ENCODE measurements at places on chromosomes 4 and X.
A peak's percentile ranks its signal among the peaks of the same experiment; 100 is the strongest.

GRCh38 chrX:29902004-29902403, 313.4 kb upstream of the MAGEB2 start:
- no peak for DNase-seq

GRCh38 chrX:103220511-103221323, 5.8 kb downstream of the BEX4 start:
- no peak for DNase-seq

DNA sequence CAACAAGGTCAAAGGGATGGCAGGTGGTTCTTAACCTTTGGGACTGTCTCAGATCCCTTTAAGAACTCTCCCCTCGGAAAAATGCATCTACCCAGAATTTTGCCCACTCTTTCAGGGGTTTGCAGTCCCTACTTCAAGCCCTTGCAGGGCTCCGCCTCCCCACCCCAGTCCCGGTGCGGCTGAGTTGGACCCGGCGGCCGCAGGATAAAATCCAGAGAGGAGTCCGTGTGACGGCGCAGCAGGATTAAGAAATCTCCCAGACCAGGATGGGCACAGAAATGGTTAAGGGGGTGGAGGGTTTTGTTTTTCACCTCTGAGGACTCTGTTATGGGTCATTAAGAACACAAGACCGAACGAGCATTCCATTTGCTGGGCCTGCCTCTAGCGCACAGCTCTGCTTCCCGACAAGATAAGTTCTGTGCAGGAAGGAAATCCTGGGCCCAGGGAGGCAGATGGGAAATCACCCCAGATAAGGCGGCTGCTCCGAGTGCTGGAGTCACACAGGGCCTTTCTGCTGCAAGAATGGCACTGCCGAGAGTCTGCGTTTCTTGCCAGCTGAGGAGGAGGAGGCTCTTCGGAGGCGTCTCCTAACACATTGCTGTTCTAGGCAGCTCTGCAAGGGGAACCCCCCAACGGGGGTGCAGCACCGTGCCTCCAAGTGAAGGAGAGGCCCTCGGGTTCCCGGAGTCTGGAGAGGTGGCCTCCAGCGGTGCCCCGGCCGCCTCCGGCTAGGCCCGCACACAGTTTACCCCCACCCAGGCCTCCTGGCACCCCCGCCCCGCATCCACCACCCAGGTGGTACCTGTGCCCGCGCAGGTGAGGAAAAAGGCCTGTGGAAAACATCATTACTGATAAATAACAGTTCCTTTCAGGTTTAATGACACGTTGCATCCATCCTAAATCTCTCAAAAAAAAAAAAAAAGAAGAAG, 277.6 kb downstream of the BCOR start:
- DNase-seq: no peak

- no peak for DNase-seq
These were observed 281.7 kb downstream of the PPP1R2C start for GRCh38 chrX:42496239-42496638.

DNA sequence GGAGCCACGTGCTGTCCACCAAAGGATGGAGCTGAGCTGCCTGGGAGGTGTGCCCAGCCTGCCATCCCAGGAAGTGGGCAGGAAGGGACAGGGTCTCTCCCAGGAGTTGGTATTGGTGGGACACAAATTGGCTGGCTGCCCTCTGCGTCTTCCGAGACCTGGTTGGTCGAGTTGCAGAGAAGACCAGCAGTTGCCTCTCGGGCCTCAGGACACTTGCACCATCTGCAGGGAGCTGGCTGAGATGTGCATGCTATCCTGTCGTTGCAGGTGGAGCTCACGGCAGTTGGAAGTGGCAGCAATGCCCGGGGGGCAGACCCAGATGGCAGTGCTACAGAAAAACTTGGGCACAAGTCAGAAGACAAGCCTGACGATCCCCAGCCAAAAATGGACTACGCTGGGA, 30.2 kb downstream of the BCORL1 start:
- DNase-seq: no peak

DNA sequence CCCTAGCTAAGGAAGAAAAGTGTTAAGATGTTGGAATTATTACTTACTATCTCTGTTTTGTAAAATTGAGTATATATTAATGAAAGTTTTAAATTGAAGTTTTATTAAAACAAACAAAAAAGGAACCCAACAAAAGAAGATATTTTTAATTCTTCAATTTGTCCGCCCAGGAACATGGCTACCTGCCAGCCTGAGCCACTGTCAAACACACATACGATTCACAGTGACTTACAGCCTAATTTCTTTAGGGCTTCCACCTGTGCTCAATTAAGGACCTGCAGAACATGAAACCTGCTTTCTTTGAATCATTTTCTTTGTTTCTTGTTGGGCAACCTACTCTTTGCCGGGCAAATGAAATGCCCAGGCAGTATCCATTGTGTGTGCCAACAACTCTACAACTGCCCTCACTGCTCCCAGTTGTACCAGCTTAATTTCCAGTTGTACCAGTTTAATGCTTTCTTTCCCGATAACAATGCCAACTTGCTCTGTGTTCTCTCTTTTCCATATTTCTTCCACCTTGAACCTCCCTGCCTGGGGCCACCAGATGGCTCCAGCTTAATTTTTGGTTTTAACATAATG, 181.7 kb downstream of the GBA3 start:
- no peak for DNase-seq

DNA sequence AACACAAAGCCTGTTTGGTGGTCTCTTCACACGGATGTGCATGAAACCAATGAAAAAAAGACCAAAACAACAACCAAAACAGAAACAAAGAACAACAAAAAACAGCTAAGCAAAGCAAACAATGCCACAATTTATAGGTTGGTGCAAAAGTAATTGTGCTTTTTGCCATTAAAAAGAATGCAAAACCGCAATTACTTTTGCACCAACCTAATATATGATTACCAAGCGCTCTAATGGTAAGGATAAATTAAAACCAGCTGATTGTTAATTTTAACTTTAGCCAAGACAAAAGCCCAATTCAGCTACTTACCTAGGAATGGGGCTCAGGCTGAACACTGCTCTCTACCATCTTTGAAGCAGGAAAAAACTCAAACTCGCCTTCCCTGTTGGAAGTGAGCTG, 29.4 kb upstream of the TMSB4X start:
- DNase-seq: no peak

- no peak for DNase-seq
These were observed at the start of gene ABCG2 for GRCh38 chr4:88158489-88159228. Gene ABCG2 (minus strand): TSS chr4:88158639. CDS start chr4:88139995, 18,644 bp downstream.

DNA sequence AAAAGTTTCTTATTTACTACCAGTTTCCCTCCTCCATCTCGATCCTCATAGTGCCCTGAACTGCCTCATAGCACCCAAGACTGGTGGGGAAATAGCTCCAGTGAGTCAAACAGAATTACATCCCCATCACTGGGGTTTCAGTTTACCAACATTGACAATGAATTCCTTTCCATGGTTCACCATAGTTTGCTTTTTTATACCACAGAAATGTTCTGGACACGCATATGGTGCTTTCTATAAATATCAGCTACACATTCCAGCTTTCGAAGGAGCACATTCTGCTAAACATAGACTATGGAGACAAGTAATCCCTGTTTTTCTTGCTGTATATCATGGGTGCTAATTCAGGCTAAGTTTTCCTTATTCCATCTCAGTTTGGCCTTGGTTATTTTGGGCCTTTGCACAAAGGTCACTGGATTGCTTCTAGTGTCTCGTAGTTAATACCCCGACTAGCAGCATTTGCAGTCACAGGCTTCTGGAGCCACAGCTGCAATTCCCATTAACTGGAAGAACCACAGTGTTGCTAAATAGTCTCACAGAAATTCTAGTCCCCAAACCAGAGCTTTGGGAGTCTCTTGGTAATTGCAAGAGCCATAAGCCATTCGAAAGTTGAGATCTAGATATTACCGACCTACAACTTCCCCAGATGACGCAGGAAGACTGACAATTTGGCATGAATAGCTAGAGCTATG, 53.4 kb upstream of the TRPC3 start:
- DNase-seq: no peak

DNA sequence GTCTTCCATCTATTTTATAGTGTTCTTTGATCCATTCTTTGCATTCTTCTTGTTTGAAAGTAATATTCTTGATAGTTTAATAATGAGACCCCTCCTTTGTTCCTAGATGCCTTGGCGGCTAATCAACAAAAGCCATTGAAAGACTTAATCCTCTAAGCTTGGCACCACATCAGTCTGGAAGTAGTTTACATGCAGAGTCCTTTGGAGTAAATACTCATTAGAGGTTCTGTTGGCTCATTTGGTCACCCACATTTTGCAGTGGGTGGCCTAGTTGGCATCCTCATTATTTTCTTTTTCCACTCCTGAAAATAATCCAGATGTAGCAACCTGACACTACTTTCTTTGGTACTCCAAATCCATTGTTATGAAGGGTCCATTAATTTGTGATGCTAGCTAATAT, 64.5 kb downstream of the DKK2 start:
- DNase-seq: no peak

GRCh38 chrX:13652850-13653693, at the start of gene TCEANC:
Gene TCEANC (plus strand): TSS chrX:13653141. CDS start chrX:13662509, 9,368 bp downstream.
- peak; percentile 96 for DNase-seq

DNA sequence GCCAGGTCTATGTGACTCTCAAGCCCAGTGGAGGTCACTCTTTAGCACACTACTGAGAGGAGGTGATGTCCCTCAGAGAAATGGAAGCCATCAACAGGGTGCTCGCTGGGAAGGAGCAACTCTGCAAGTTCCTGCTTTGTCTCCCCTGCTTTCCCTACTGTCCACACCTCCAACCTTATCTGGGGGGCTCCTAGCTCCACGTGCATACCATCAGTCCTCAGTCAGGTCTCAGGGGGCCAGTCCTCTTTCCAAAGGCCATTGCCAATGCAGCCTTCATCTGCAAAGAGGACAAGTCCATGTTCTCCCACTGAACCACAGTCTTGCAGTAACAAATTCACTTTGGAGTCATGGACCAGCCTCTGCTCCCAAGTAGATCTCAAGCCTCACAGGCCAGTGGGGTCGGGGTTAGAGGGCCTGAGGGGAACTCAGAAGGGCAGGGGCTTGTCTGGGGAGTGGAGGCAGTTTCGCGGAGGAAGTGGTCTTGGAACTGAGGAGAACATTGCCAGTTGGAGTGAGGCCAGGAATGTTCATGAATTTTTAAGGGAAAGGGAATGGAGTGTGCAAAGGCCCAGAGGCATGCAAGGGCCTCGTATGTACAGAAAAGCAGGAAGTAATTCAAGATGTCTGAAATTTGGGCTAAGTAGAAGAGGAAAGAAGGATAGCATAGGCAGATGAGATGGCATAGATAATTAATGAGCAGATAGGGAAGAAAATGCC, 8.9 kb downstream of the RTL5 start:
- DNase-seq: no peak

DNA sequence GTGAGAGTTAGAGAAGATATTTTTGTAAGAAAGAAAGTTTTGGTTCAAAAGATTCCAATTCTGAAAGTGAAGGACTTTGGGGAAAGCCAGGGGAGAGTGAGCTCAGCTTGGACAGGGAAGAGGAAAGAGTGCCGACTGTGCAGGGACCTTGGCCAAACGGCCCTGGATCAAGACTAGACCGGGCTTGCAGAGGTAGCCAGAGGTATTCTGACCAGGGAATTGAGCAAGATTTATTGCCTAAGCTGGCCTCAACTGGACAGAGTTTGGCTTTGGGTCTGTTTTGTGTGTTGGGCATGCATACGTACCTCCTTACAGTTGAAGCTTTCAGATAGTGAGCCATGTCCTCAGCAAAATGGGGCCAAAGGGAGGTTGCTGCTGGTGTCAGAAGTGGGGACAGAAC, 11.6 kb downstream of the PLAC1 start:
- DNase-seq: no peak

DNA sequence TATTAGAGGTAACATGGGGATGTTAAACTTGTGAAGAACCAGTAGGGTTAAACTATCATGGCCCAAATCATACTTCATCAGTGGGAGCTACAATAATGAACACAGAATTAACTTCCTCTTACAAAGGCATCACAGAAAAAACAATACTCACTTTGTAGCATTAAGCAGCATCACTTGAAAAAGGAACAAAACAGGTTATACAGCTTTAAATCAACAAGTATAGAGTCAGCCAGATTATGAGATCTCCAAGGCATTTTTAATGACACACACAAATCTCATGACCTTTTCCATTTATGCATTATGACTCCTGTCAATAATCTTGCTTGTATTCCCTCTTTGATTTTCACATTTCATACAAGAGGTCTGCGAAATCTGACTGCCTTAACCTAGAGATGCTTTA, 18.3 kb downstream of the FBXL5 start:
- no peak for DNase-seq

- DNase-seq: no peak
These were observed 27.7 kb downstream of the PDGFRA start for GRCh38 chr4:54256491-54257486.

DNA sequence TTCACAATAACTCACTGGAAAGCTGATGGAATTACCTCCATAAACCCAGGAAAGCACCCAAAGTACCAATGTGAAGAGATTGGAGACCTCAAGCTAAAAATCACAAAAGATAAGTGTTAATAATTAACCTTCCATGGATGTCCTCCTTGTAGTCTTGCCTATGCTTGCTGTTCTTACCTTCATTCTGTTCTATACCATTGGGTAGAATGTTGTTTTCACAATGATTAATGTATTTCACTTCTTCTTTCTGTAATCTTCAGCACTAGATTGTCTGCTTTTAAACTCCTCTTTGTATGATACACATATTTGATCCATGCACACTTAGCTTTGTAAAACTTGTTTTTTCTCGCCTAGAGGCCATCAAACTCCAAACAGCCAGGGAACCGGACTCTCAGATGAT, 570.3 kb downstream of the RAPGEF2 start:
- DNase-seq: no peak

GRCh38 chrX:44447214-44447613, 95.4 kb downstream of the FUNDC1 start:
- no peak for DNase-seq

DNA sequence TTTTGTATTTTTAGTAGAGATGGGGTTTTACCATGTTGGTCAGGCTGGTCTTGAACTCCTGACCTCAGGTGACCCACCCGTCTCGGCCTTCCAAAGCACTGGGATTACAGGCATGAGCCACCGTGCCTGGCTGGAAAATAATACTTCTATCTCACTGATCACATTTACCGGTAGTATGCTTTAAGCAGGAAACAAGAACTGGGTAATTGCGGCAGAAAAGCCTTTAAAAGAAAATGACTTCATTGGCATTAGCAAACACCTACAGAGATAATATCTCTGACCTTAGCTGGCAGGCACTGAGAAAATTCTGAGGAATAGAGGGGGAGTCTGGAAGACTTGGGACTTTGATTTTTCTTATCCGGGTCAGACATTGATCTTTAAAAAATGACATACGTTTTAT, 78.5 kb downstream of the SHROOM3 start:
- no peak for DNase-seq

DNA sequence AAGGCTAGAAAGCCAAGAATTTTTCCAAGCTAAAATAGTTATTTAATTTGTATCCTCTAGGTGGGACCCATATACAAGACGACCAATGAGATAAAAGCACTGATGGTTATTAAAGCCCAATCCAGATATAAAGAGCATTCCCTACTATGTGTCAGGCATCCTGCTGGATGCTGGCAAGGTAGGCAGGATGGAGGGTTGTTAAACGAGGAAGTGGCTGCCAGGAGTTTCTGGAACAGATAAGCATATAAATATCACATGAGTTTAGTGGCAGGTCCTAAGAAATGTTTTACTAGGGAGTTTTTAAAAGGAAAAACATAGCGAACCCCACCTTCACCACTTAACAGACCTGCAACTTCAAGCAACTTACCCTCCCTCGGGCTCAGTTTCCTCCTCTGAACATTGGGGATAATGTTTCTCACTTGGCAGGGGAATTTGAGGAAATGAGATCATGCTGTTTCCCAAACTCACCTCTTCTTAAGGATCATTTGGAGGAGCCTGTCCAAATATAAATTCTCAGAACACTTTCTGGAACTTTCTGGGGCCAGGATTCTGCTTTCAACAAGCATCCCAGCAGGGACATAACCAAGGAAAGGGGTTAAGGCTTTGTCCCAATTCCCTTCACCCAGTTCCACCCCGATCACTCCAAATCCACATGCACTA, 94.3 kb upstream of the LDB2 start:
- DNase-seq: no peak

- DNase-seq: no peak
These were observed 28.9 kb upstream of the FRMPD3 start for GRCh38 chrX:107420571-107420970.
